Renal cortex interstitium (tissue), 15 donors: ENCODE measurements at places on chromosomes 2 and 18. TPM values are rescaled to one million over a fixed set of nuclear protein-coding genes. Genes with fewer than 3 reads are reported as not detected.

ALK gene
- 0.17 TPM for polyA plus RNA-seq

CCDC93 gene
- polyA plus RNA-seq, result 59.5 TPM

GRCh38 chr18:78376046-78376445, 603.6 kb upstream of the SALL3 start:
- no peak for DNase-seq

GRCh38 chr2:8882094-8882493, 44.7 kb upstream of the KIDINS220 start:
- DNase-seq, result no peak

- DNase-seq, result no peak
These were observed 31.9 kb upstream of the EML4 start for GRCh38 chr2:42137125-42137841.

DNA sequence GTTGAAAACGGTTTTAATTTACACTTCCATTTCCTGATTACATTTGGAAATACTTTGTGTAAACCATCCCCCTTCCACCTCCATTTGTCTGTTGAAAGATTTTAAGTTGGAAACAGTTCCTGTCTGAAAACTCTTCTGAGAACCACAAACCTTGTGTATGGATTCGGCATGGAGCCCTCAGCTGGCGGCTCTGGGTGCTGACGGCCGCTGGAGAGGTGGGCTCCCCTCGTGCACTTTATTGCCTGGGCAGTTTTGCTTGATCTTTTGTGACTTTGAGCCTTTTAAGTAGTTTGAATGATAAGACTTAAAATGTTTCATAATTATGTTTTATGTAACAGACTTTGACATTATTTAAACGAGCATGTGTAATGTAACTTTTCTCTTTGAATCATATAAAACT, 11.1 kb downstream of the KLF11 start:
- no peak for DNase-seq
